ENCODE measurements at places on chromosomes 6 and 20.

DNA sequence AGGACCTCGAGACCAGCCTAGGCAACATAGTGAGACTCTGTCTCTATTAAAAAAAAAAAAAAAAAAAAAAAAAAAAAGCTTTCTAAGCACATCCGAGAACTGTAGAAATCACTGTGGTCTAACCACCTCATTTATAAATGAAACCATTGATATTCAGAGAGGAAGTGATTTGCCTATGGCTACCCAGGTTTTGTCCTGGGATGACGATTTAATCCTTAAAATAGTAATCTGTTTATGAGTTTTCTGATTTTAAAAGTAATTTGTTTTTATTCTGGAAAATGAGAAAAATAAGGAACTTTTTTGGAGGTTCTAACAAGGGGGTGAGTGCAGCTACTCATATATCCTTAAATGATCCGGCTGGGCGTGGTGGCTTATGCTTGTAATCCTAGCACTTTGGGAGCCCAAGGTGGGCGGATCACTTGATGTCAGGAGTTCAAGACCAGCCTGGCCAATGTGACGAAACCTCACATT is 6.5 kb upstream of the BTN3A2 start:
- DNase-seq, result no peak

GRCh38 chr6:5746053-5746758 is 260.5 kb downstream of the NRN1 start:
- DNase-seq, result no peak

- peak; percentile 49 for DNase-seq
Observed at GRCh38 chr6:163487606-163488005, 73.1 kb downstream of the QKI start.

DNA sequence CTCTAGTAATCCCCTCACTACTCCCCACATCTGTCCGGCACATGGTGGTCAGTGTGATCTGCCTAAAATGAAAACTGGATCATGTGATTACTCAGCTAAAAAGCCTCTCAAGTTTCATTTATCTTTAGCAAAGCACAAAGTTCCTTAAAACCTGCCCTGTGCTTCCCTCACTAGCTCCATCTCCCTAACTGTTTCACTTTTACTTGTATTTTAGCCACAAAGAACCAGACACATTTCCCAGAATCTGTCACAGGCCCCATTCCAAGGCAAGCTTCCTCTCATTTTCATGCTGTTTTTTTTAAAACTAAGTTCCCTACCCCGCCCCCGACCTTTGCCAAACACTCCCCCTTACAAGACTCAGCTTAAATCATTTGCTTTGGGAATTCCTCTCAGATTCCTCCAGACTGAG is 8.9 kb upstream of the IGF2R start:
- DNase-seq, result peak; percentile 84

DNA sequence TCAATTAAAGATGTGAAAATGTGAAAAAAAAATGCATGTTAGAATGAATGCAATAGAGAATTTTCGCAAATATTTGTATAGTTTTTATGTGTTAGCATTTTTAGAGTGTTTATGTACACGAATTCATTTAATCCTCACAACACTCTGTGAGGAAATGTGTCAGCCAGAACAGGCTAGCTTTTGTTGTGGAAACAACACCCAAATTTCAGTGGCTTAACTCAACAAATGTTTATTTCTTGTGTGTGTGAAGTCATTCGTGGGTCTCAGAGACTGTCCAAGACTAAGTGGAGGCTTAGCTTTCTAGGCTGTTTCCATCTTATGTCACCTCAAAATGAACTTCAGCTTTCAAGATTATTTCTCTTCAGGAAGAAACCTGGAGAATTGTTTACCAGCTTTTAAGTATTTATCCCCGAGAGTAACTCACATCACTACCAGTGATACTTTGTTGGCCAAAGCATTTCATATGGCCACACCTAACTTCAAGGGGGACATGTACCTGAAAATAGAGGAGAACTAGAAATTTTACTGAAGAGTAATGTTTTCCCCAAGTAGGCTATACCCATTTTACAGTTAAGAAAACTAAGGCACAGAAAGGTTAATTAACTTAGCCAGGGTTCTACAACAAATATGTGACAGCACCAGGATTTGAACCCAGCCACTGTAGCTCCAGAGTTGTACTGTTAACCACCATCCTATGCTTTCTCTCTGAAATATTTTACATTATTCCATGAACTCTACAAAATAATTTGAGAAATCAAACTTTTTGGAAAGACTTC is 306.1 kb downstream of the QKI start:
- no peak for DNase-seq

DNA sequence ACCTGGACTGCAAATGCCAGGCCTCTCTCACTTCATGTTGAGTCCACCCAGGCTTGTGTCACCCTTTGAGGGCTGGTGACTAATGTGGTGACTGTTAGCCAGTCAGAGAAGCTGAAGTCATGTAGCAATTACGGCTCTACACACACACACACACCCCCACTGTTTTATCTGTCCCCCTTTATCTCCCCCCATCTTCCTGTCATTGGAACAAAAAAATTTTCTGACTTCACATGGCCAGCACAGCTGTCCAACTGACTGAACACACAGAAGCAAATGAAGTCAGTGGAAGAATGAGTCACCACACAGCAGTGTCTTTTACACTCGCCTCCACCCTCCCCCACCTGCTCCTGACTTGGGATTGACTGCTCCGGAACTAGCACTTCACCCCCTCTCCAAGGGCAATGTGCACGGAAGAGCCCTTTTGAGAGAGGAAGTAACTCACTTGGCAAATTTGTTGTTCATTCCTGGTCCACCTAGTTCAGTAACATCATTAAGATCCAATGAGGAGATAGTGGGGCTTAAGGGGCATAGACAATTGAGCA is 198.0 kb downstream of the RNF144B start:
- DNase-seq, result peak; percentile 58

DNA sequence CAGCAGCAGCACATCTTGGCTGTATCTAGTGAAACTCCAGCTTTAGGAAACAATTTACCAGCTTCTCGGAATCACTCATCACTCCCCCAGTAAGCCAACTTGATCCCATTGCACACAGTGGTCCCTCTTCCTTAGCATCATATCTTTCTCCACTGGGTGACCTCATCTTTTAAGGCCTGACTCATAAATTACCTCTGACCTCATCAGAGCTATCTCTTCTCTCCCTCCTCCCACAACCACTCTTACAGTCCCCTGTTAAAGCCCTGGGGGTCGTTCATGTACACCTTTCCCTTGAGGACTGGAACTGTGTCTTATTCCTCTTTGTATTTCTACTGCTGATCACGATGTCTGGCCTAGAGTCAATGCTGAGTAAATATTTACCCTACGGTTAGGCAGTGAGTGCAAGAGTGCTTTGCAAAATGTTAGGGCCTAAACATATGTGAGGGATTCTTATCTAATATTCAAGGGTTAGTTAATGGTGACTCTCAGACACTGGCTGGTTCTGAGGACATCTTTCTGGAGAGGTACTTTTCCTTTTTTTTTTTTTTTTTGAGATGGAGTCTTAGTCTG is 187.2 kb downstream of the LRFN2 start:
- DNase-seq, result no peak

DNA sequence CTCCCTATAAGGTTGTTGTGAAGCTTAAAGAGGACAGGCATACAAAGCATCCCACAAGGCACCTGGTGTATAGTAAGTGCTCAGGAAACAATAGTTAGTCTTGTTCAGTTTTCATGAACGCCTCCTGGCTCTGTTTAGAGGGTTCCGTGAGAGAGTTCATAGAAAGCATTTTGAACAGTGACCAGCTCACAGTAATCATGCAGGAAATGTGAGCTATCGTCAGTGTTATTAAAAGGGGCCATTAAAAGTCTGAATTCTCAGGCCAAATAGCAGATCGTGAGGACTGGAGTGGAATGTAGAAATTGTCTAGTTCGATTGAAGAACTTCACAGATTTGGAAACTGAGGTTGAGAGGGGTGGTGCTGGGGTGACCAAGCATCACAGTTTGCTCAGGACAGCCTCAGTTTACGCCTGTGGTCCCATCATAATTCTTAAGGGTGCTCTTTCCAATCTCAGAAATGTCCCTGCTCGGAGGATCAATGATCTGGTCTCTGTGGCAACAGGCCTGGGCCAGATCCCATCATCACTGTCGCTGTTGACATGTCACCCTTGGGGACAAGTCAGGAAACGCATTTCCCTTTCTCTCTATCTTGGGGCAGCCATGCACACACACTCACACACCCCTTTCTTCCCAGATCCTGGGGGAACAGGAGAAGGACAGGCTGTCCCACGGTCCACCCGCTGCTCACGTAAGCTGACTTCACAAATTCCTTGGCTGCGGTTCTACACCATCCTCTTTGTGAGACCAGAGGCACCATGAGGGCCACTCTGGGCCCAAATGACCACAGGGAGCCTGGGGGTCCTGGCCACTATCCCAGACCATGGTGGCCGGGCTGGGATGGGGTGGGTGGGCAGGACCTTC is 7.2 kb downstream of the TGM2 start:
- no peak for DNase-seq

GRCh38 chr6:57130661-57131177 is 40.7 kb downstream of the ZNF451 start:
- no peak for DNase-seq

DNA sequence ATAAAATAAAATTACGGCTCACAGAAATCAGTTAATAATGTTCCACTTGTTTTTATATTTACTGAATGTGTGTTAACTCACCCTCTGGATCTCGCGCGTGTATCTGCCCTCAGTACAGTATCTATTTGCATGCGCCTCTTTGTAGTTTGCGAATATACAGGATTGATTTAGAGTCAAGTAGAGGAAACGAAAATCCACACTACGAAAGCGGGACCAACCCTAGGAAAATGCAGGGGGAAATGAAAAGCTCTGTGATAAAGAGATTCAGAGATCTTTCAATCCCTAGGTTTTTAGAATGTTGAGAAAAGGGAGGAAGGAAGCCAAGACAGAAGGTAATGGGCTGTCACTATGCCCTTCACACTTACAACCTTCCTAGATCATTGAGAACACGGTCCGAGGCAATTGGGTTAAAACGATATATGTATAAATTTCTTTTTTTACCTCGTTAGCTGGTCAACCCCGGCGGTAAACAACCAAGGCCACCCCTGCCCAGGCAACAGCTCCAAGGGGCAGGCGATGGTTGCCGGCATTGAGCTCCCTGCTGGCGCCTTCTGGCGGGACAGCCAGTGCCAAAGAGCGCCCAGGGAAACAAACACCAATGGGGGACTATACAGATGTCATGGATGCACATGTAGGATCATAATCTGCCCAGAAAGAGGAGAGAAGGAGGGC is 792 bp upstream of the FUT9 start:
- DNase-seq, result no peak

DNA sequence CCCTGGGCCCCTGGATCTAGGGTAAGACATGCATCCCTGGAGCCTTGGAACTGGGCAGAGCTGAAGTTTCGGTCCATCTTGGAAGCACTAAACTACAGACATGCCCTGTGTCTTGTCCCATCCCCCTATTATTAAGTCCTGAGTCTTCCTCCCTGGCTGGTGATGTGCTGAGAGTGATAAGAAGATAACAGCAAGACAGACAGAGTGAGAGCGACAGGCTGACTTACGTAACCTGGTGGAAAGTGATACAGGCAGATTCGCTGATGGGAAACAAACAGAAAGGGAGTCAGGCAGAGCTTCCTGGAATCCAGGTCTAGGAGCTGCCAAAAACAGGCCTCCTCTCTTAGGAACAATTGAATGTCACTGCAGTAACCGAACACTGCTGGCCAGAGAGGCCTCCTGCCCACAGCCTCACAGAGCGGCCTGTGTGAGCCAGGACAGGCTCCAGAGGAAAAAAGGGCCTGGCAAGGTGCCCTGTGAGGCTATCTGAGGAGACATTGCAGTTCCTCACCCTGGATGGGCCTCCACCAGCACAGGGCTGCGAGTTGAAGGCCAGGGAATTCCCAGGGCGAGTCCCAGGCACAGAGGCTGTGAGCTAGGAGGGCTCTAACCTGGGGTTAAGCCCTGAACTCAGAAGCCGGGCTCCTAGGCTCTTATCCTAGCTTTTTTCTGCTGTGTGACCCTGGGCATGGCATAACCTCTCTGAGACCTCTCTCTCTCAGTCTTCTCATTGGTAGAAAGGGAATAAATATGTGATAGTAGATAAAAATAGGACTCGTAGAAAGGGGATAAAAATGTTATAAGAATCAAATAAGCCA is 34.2 kb upstream of the B4GALT5 start:
- no peak for DNase-seq

DNA sequence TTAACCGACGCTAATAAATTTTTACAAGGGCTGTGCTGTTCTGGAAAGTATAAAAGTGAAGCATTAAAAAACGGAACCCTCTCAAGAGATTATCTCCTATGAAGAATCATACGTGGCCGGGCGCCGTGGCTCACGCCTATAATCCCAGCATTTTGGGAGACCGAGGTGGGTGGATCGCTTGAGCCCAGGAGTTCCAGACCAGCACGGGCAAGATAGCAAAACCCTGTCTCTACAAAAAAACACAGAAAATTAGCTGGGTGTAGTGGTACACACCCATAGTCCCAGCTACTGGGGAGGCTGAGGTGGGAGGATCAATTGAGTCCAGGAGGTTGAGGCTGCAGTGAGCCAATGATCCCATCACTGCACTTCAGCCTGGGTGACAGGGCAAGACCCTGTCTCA is 83.4 kb downstream of the GMPR start:
- DNase-seq, result no peak

- DNase-seq, result no peak
Observed at GRCh38 chr6:50899306-50899870, 80.7 kb downstream of the TFAP2B start.

DNA sequence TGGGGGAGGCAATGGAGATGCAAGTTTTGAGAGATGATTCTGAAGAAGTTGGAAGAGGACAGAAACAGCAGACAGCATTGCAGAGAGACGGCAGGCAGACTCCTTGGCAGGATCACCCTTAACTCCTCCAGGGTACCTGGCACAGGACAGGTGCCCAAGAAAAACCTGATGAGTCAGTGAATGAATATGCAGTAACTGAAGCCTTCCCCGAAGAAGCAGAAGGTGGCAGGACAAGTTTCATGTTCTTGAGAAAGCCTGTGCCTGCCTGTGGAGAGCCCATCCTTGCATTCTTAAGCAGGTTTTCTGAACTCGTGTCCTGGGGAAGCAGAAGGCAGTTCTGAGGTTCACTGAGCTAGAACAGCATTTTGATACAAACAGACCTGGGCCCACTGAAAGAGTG is 79.6 kb upstream of the SASH1 start:
- no peak for DNase-seq

GRCh38 chr20:50070361-50070760 is 42.6 kb downstream of the UBE2V1 start:
- DNase-seq, result no peak

DNA sequence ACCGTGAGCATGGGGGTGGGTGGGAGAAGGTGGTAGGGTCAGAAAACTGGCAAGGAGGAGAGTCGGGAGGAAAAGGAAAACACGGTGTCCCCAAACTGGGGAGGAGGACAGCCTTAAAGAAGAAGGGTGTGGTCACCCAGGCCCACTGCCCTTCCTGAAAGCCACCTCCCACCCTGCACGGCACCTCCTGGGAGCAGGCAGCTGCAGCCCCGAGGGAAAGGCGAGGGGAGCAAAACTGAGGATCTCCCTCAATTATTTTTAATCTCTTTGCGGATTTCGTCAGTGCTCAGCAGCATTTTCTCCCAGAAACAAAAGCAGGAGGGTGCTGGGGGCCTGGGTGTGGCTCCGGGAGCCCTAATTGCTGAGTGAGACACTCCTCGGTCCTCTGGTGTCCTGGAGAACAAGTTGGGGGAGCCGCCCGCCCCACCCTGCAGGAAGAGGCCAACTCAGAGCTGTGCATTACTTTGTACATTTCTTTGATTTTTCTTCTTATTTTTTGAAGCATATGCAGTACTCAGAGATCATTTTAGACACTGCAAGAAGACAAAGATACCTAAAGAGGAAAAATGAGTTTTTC is 56.4 kb downstream of the RIOK1 start:
- no peak for DNase-seq

- DNase-seq, result no peak
Observed at GRCh38 chr6:45933855-45934254, 81.8 kb downstream of the CLIC5 start.

- no peak for DNase-seq
Observed at GRCh38 chr6:122400121-122400450, 634 bp downstream of the HSF2 start.
